ENCODE measurements at places on chromosomes 5 and 9.
A peak's percentile ranks its signal among the peaks of the same experiment; 100 is the strongest.

GRCh38 chr5:143308731-143309130, 94.8 kb downstream of the NR3C1 start:
- H3K27ac ChIP-seq = no peak overlapping the region
- no peak overlapping the region for H3K4me3 ChIP-seq
- H3K36me3 ChIP-seq = peaks cover 54% of the 10 kb centered on the region
- no peak for DNase-seq
- H3K27me3 ChIP-seq = no peaks in the 10 kb centered on the region

GRCh38 chr5:88660264-88660946, 222.6 kb downstream of the MEF2C start:
- H3K36me3 ChIP-seq = no peaks in the 10 kb centered on the region
- no peak for DNase-seq
- peak overlapping the region; percentile 73 for H3K27ac ChIP-seq

GRCh38 chr9:85431339-85432102, 310.2 kb downstream of the AGTPBP1 start:
- no peak for DNase-seq
- H3K4me3 ChIP-seq = no peak overlapping the region
- H3K27ac ChIP-seq = no peak overlapping the region
- no peaks in the 10 kb centered on the region for H3K36me3 ChIP-seq
- H3K27me3 ChIP-seq = peaks cover 12% of the 10 kb centered on the region

GRCh38 chr5:17252543-17252942, 35.1 kb downstream of the BASP1 start:
- H3K4me1 ChIP-seq = peaks cover 64% of the 10 kb centered on the region
- H3K36me3 ChIP-seq = peaks cover 21% of the 10 kb centered on the region
- no peak overlapping the region for H3K4me3 ChIP-seq
- H3K27ac ChIP-seq = peak overlapping the region; percentile 76
- no peak for DNase-seq

DNA sequence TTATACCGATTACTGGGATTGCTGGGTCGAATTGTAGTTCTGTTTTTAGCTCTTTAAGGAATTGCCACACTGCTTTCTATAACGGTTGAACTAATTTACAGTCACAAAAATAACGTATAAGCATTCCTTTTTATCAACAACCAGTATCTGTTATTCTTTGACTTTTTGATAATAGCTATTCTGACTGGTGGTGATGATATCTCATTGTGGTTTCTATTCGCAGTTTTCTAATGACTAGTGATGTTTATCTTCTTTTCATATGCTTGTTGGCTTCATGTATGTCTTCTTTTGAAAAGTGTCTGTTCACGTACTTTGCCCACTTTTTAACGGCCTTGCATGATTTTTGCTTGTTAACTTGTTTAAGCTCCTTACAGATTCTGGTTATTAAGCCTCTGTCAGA, 74.4 kb downstream of the FAM174A start:
- no peak overlapping the region for H3K27ac ChIP-seq
- no peaks in the 10 kb centered on the region for H3K36me3 ChIP-seq
- H3K27me3 ChIP-seq = peaks cover 1% of the 10 kb centered on the region
- no peak overlapping the region for H3K4me3 ChIP-seq

- H3K4me3 ChIP-seq = no peak overlapping the region
- H3K27ac ChIP-seq = no peak overlapping the region
- H3K36me3 ChIP-seq = no peaks in the 10 kb centered on the region
- peaks cover 2% of the 10 kb centered on the region for H3K27me3 ChIP-seq
Observed at GRCh38 chr5:15103130-15103529, 231.6 kb upstream of the ANKH start.

- H3K4me1 ChIP-seq = no peaks in the 10 kb centered on the region
- no peaks in the 10 kb centered on the region for H3K27me3 ChIP-seq
- H3K36me3 ChIP-seq = peaks cover 29% of the 10 kb centered on the region
- no peak for DNase-seq
- H3K4me3 ChIP-seq = no peak overlapping the region
Observed at GRCh38 chr5:74693191-74693590, 8.2 kb downstream of the HEXB start.

GRCh38 chr5:11715461-11716196, 188.6 kb downstream of the CTNND2 start:
- no peak for DNase-seq
- no peaks in the 10 kb centered on the region for H3K4me1 ChIP-seq
- H3K36me3 ChIP-seq = no peaks in the 10 kb centered on the region

DNA sequence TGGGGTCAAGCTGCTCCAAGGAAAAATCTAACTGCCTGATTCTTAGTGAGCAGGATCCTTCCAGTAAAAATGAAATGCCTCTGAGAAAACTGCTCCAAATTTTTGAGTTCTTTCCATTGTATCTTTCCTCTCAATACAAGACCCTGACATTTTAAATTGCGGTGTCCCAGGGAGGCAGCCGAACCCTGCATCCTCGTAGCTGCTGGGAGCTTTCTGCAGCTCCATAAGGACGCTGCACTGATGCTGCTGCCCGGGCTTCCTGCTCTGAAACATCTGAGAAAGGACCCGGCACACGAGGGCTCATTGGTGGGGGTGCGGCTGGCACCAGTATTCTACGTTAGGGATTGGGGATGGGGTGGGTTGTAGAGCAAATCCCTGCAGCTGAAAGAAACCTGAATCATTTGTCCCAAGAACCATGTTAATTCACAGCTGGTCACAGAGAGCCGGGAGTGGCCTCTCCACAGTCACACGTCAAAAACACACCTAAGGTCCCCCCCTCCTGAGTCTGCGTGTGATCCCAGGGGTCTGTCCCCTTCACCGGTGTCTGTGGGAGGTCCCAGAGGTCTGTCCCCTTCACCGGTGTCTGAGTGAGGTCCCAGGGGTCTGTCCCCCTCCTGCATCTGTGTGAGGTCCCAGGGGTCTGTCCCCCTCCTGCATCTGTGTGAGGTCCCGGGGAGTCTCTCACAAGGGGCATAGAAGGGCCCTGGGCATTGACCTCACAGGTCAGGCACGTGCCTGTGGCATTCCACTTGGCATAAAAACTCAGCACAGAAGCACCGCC, 63.4 kb upstream of the ZNF354B start:
- DNase-seq = no peak
- no peaks in the 10 kb centered on the region for H3K4me1 ChIP-seq
- H3K4me3 ChIP-seq = no peak overlapping the region
- H3K27ac ChIP-seq = no peak overlapping the region
- no peaks in the 10 kb centered on the region for H3K36me3 ChIP-seq

DNA sequence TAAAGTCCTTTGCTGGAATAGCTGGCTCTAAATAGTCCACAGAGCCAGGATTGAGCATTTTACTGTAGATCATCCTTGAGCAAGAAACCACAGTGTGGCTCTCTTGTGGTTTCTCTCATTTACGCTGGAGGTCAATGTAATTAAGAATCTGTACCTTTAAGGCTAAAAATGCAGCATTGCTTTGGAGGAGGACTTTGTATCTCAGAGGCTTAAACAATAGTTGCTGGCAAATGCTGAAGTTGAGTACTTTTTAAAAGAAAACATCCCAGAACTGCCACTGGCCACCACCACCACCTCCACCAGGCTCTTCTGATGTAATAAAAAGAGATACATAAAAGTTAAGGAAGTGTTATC, 177.3 kb upstream of the ADAMTSL1 start:
- H3K4me3 ChIP-seq = no peak overlapping the region
- H3K36me3 ChIP-seq = no peaks in the 10 kb centered on the region
- no peaks in the 10 kb centered on the region for H3K27me3 ChIP-seq
- no peaks in the 10 kb centered on the region for H3K4me1 ChIP-seq
- H3K27ac ChIP-seq = no peak overlapping the region

- peaks cover 6% of the 10 kb centered on the region for H3K4me1 ChIP-seq
- DNase-seq = no peak
- peaks cover 15% of the 10 kb centered on the region for H3K36me3 ChIP-seq
Observed at GRCh38 chr9:128735373-128735772, 11.4 kb upstream of the ZDHHC12 start.

DNA sequence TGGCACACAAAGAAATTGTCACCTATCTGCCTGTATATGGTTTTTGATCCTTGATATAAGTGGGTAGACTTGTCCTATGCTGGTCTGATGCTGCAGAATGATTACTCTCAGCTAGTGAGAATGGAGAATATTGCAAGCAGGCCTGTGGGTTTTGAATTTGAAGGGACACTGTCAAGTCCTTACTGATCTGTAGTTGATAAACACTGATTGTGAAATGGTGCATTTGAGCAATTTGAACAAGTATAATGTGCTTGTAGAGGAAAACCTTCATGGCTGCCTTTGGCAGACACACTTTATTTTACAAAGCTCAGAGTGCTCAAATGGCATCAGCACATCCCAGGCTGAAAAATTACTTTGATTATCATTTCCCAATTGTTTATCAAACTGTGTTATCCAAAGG, 9.3 kb downstream of the ENTREP1 start:
- H3K27ac ChIP-seq = no peak overlapping the region

DNA sequence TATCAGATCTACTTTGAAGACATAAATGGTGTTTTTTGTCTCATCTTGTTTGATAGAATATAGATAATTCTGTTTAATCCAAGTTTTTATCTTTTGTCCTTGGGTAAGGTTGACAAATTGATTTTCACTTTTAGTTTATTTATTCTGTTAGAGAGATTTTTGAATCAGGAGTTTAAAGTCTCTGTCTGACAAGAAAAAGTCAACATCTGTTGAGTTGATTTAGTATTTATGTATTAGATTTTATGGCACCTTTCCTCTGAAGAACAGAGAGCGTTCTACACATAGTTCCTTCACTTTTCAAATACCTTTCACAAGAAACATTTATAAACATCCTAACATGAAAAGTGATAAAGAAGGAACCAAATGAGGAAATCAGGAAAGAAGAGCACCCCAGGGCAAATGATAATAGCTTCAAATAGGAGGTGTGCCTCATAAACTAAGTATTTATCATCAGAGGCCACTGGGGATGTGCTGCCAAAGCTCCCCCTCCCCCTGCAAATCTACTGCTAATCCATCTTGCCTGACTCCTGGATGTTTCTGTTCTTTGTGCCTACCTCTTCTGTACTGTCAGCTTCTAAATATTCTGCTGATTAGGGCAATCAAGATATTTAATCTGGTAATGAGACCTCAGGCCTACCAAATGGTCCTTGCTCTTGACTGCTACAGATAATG, 457.7 kb upstream of the CHD1 start:
- H3K4me3 ChIP-seq = no peak overlapping the region
- no peak overlapping the region for H3K27ac ChIP-seq
- DNase-seq = no peak
- no peaks in the 10 kb centered on the region for H3K4me1 ChIP-seq
- H3K36me3 ChIP-seq = no peaks in the 10 kb centered on the region

DNA sequence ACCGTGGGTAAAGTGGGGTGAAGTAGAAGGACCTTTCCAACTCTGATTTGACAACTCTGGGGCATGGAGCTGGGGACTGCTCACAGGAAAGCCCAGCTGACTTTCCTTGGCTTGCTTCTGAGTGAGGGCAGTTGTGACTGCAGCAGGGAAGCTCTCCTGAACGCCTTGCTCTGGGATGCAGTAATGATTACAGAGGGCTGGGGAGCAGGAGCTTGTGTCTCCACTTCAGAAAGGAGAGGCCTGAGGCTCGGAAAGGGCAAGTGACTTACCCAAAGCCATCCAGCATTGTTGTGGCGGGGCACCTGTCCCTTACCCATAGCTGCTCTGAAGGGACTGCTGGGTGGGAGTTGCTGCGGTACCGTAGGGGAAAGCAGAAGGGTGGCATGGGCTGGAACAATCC, 41.2 kb downstream of the GSN start:
- H3K4me3 ChIP-seq = no peak overlapping the region
- peaks cover 20% of the 10 kb centered on the region for H3K36me3 ChIP-seq
- no peaks in the 10 kb centered on the region for H3K4me1 ChIP-seq
- no peak for DNase-seq
- H3K27ac ChIP-seq = no peak overlapping the region
- H3K27me3 ChIP-seq = no peaks in the 10 kb centered on the region

DNA sequence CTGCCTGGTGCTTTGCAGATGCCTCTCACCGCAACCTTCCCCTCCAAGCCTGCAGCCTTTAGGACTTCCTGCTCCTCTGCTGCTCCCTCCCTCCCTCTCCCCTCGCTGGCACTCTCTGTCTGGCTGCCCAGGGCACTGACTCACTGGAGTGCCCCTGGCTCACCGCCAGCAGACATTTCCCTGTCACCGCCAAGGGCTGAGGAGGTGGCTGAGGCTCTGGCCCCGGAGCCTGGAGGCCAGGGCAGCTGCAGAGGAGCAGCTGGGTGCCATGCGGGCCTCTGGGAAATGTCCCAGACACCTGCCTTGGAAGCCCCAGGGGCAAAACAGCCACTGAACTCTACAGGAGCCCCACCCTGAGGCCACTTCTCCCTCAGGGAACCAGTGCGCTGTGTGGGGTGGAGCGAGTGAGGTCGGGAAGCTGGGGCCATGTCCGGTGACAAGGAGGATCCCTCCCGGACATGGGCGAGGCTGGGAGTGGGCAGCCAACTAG, 53.4 kb downstream of the TENT4A start:
- no peak overlapping the region for H3K27ac ChIP-seq
- no peak for DNase-seq
- no peaks in the 10 kb centered on the region for H3K27me3 ChIP-seq

GRCh38 chr9:37551468-37551867, 24.7 kb downstream of the FBXO10 start:
- H3K4me1 ChIP-seq = peaks cover 20% of the 10 kb centered on the region
- no peak overlapping the region for H3K27ac ChIP-seq
- H3K36me3 ChIP-seq = peaks cover 14% of the 10 kb centered on the region
- H3K4me3 ChIP-seq = no peak overlapping the region
- no peak for DNase-seq
- no peaks in the 10 kb centered on the region for H3K27me3 ChIP-seq

GRCh38 chr5:72245951-72246532, 74.0 kb downstream of the MRPS27 start:
- H3K27me3 ChIP-seq = no peaks in the 10 kb centered on the region
- peaks cover 9% of the 10 kb centered on the region for H3K36me3 ChIP-seq
- H3K4me1 ChIP-seq = peaks cover 8% of the 10 kb centered on the region
- H3K4me3 ChIP-seq = no peak overlapping the region
- no peak for DNase-seq
- no peak overlapping the region for H3K27ac ChIP-seq

DNA sequence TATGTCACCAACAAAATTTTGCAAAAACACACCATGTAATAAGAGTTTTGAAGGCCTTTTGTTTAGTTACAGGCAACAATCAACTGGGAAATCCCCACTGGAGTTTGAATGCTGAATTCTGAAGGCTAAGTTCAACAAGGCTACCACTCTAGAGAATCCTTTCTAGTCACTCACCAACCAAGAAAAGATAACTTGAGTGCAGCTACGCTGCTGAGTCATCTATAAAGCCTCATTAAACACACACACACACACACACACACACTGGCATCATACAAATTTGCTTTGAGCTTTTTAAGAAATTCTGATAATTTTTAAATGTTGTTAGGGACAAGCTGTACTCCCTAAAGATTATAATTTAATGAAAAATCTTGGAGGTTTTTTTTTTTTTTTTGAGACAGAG, 219.6 kb downstream of the DENND1A start:
- no peak for DNase-seq
- H3K27me3 ChIP-seq = no peaks in the 10 kb centered on the region
- H3K36me3 ChIP-seq = peaks cover 14% of the 10 kb centered on the region
- H3K27ac ChIP-seq = no peak overlapping the region

GRCh38 chr9:22228542-22228941, 218.1 kb upstream of the DMRTA1 start:
- H3K27ac ChIP-seq = no peak overlapping the region
- no peak for DNase-seq
- H3K4me3 ChIP-seq = no peak overlapping the region
- no peaks in the 10 kb centered on the region for H3K4me1 ChIP-seq

All from memory B cell (primary cell).